ENCODE measurements at places on chromosomes 5 and 9. TPM values are rescaled to one million over a fixed set of nuclear protein-coding genes. Genes with fewer than 3 reads are reported as not detected.

- DNase-seq: peak; percentile 87
Measured at GRCh38 chr9:34139477-34140146, 13.1 kb upstream of the DCAF12 start.

GRCh38 chr5:96257904-96258303, 175.1 kb downstream of the PCSK1 start:
- DNase-seq: no peak

DNA sequence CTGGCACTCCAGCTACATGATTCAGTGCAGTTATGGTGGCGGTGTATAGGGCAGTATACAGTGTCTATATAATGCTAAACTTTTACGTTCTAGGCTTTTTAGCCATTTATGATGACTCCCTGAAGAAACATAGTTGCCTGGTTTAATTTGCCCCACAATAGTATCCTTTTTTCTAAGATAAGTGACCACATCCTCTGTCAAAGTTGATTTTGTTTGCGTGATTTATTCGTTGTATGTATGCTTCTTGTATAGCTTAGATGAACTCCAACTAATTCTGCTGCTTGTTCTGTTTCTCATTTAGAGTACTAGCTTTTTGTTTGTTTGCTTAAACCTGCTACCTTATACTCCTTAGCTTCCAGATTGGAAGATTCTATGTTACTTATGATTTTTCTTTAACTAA, 83.6 kb downstream of the ERMP1 start:
- no peak for DNase-seq

GRCh38 chr5:112908854-112909253, 13.2 kb downstream of the REEP5 start:
- no peak for DNase-seq

- DNase-seq: no peak
Measured at GRCh38 chr5:92560698-92561401, 1020.2 kb downstream of the NR2F1-AS1 start.

DNA sequence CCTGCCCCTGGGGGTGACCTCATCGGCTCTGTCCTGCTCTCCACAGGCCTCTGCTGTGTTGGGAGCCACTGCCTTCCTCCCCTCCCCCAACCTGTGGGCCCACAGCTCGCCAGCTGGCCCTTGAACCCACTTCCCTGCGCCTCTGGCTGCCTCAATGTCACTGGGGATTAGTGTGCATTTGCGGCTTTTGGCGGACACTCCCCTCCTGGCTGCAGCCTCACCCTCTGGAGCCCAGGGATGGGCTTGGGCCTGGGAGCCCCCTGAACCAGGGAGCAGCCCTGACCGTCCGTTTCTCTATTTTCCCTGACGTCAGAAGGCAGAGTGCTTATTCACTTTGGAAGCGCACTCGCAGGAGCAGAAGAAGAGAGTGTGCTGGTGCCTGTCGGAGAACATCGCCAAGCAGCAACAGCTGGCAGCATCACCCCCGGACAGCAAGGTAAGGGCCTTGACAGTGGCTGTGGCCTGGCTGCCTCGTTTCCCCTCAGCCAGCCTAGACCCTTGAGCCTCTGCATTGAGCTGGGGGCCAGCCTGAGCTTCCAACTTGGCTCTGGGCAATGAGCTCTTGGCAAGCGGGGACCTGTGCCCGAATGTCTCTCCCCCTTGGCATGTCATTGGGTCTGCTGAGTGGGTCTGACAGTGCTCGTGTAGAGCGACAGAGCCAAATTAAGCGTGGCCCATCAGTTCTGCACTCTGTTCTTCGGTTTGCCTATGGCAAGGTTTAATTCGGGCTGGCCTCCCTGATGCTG, 73.1 kb downstream of the RGS3 start:
- DNase-seq: no peak

DNA sequence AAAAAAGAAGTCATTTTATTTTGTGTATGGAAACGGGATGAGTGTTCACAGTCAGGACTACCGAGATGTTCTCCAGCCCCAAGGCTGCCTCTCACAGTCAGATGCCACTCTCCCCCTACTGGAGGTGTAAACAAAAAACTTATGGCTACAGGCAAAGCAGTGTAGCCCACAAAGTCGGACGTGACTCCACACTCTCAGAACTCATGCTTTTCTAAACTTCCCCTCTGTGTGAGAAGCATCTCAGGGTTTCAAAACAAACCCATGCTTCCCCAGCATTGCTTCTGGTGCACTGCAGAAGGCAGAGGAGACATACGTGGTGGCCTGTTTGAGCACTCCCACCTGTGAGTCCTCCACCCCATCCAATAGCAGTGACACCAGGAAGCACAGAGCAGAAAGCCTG, 580.3 kb downstream of the BNC2 start:
- DNase-seq: no peak

DNA sequence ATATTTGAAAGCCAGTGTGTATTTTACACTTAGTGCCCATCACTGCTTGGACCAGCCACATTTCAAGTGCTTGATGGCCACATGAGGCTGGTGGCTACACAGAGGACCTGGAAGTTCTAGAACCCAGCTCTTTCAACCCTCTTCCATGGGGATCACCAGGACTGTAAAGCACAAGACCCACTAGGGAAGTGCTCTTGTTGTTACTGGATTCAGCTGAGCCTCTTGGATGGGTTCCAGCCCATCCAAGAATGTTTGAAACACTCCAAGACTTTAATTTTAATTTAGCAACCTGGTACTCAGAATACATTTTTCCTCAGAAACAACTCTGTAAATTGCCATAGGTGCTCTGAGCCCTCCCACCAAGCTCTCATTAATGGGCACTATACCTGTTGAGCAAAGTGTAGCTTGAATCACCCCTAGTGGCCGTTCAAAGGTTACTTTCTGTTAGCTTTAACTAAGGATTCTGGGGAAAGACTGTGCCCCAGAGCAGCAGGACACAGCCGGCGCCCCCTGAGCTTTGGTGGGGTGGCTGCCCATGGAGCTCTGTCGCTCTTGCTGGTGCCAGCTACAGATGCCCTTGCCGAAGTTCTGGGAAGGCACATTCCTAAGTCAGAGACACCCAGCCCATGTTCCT, 212.4 kb downstream of the HSD17B3 start:
- DNase-seq: no peak

GRCh38 chr9:105067895-105068580, 140.1 kb upstream of the ABCA1 start:
- DNase-seq: no peak

- no peak for DNase-seq
Measured at GRCh38 chr9:105006514-105006913, 78.6 kb upstream of the ABCA1 start.

DNA sequence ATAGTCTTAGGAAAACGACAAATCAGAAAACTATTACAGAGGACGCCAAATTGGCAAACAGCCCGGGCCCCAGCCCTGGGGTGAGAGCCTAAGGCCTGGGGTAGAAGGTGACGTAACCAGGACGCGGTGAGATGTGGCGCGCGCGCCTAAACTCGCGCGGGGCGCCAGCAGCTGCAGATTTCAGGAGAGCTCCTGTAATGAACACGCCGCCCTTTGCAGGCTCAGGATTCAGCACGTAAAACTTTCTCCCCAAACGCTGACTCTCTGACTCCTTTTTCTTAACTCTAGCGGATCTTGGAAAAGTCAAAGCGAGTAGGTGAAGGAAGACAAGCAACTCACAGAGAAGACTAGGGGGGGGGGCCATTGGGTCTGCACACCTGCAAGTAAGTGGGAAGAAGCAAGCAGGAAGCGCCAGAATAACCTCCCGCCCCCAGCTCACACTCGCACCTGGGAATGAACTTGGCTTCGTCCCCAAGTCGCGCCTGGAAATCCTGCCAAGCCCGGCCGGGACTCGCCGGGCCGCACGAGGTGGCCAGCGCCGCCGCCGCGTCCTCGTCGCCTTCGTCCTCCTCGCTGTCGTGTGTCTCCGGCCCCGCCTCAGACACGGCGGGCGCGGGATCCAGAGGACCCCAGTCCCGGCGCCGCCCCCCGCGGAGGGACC, 822 bp downstream of the RASEF start:
- no peak for DNase-seq

DNA sequence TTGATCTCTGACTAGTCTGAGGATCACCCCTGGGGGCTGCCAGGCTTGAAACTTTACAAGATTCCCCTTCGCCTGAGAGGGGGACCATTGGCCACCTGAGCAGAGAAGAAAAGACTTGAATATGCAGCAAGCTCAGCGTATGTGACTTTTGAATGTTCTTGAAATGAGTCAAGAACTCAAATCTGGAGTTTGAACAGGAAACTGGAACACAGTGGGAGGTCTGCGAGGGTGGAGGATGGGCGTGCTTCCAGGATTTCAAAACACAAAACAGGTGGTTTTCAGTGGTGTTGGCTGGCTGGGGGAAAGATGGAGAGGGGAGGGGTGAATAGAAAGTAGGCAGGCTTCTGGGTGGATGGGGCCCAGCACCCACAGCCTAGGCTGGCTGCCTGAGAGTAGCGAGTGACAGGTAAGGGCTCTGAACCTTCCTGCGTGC, 40.6 kb downstream of the TMEM174 start:
- DNase-seq: no peak

- DNase-seq: no peak
Measured at GRCh38 chr9:88927510-88927909, 63.8 kb upstream of the S1PR3 start.

- no peak for DNase-seq
Measured at GRCh38 chr9:6895754-6896153, 138.0 kb downstream of the KDM4C start.

GRCh38 chr5:96195123-96195522, 233.5 kb upstream of the ELL2 start:
- DNase-seq: no peak

GRCh38 chr5:52989025-52989780, at the start of gene ITGA2:
Gene ITGA2, plus strand, starts transcription at chr5:52989352. Its CDS starts 117 bp downstream, at chr5:52989469.
- DNase-seq: no peak

DNA sequence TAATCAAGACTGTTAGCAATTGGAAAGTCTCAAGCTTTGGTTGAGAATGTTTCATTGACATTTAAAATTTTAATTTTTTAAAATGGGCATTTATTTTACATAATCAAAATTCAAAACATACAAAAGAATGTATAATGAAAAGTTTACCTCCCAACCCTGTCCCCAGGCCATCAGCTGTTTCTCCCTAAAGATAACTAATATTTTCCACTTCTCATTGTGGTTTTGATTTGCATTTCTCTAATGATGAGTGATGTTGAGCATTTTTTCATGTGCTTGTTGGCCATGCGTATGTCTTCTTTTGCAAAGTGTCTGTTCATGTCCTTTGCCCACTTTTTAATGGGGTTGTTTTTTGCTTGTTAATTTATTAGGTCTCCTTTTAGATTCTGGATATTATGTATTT, 11.4 kb upstream of the MACIR start:
- DNase-seq: no peak

DNA sequence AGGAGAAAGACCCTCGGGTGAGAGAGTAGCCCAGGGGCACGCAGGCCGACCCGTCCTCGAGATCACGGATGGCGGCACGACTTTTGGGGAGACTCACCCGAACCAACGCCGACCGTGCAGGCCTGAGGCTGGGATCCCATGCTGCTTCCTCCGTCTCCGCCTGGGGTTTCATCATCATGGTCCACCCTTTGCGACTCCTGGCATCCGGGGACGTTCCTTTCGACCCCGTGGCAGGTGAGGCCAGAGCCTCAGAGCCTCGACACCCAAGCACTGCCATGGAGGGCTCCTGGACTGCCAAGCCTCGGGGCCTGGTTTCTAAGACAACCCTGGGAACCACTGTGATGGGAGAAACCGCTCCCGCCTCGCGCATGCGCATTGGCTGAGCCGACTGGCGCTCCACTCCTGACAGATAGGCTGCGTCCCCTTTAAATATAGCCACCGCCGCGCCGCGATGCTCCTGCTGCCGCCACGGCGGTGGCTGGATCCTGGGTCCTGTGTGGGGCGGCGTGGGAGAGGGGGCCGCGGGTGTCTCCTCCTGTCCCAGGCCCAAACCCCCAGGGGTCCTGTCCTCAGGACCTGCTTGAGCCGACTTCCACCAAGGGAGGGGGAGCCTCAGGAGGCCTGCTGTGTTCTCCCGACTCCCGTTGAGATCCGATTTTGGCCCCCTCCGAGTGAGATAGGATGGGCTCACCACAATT, 481.6 kb downstream of the SPATA31A7 start:
- no peak for DNase-seq

DNA sequence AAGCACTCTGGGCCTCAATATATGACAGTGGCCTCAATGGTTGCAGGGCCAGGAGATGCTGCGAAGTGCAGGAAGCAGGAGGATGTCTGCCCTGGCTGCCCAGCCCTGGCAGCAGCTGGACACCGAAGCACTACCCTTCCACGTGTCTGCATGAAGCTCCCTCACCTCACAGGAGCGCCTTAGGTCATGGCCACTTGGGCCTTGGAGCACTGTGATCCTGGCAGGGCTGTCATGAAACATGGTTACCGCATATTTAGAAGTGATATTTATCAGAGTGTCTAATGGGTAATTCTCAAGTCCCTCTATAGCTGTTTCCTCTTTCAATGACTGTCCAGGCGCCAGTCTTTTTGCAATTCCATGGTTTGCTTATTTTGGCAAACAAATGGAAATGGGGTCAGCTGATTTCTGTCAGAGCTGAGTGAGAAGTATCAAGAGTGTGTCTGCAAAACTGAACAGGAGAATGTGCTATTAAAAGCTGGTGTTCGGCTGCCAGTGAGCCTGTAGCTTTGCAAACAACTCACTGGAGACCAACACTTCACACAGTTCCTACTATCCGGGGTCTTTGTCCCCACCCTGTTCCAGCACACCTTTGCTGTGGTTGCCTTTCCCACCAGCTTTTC, 285.9 kb downstream of the KIF4B start:
- no peak for DNase-seq

DNA sequence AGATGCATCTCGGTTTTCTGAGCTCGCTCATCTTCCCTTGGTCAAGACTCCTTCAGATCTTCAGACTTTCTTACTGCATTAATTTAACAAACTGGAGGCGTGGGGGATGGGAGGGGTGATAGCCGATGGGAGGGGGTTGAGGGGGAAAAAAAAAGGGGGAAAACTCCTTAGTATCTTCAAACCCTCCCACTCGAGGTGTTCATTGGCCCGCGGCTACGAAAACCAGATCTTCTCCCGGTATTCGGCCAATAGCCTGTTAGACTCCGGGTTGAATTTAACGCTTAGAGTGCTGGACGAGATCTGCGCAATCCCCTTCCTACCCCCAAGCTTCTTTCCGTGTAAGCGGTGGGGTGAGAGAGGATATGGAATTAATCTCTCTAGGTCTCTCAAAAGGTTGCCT, 689 bp upstream of the GLRA1 start:
- no peak for DNase-seq

Gene JAKMIP2
- not detected for total RNA-seq

Gene PTPN3
- total RNA-seq: 5.3 TPM

Gene RNF20
- 18.8 TPM for total RNA-seq

Gene PGGT1B
- total RNA-seq: 17.4 TPM

Gene RNF208
- total RNA-seq: under 0.01 TPM

Gene AMACR
- 10.5 TPM for total RNA-seq

Gene TAF11L2
- not detected for total RNA-seq

Gene SLC46A2
- total RNA-seq: not detected

Gene CD74
- total RNA-seq: 1.2 TPM

Gene RAB24
- total RNA-seq: 8.1 TPM

Gene GABBR2
- total RNA-seq: 10.2 TPM

Gene PTGDS
- total RNA-seq: 0.25 TPM

Gene TNC
- 4.5 TPM for total RNA-seq
